ENCODE measurements at places on chromosomes 1 and 21.

- no peak for DNase-seq
These were observed 1.1 kb downstream of the NENF start for GRCh38 chr1:212433577-212434462.

- DNase-seq: no peak
These were observed 53.0 kb downstream of the DISP3 start for GRCh38 chr1:11531943-11532342.

- DNase-seq: no peak
These were observed 61.4 kb downstream of the CLIC6 start for GRCh38 chr21:34730194-34730593.

- no peak for DNase-seq
These were observed 102.4 kb upstream of the ETV3 start for GRCh38 chr1:157240495-157241184.

DNA sequence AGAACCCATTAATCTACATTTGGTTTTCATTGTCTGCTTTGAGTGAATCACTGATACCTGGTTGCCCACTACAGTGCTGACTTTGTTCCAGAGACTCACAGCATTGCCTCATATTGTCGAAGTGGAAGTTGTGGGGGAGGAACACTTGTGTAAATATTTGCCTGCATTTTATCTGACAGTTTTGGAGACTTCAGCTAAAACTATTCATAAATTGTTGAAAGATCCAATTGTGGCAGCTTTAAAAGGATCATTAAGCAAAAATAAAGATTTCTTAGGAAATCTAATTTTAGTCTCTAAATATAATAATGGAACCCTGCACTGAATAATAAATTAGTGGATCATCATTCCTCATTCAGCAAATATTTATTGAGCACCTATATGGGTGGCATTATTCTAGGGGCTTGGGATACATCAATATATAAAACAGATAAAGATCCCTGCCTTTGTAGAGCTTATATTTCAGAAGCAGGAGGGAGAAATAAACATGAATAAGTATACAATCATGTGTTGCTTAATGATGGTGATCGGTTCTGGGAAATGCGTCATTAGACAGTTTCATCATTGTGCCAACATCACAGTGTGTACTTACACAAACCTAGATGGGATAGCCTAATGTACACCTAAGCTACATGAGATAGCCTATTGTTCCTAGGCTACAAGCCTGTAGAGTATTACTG is 73.5 kb downstream of the OSBPL9 start:
- DNase-seq: no peak

DNA sequence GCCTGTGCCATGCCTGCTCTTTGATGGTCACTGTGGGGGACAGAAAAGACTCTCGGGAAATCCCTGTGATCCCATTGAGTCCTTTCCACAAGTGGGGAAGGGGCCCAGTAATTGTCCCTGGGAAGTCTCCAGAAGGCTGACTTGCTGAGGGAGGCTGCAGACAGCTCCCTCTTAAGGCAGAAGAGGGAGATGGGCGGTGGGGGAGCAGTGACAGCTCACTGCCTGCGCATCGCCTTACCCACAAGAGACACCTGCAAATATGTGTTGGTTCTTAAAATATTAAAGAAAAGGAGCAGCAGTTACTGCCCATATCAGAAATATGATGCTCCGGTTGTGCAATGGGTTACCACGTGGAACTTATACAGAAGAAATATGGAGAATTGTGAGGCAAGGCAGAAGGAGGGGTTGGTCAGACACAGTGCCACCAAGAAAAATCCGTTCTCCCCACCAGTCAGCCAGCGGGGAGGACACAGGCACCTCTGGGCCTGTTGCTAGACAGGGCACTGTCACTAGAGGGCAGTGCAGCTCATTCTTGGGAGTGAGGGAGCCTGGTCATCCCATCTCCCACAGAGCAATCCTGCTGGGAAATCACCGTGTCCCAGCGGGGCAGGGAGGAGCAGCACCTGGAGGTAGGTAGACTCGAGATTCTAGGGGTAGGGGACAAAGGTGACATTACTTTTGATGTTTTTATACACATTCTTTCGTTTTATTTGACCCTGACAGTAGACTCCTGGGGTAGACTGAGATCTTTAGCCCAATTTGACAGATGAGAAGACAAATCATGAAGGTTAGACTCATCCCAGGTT is 6.9 kb upstream of the CAMK1G start:
- DNase-seq: peak; percentile 8

DNA sequence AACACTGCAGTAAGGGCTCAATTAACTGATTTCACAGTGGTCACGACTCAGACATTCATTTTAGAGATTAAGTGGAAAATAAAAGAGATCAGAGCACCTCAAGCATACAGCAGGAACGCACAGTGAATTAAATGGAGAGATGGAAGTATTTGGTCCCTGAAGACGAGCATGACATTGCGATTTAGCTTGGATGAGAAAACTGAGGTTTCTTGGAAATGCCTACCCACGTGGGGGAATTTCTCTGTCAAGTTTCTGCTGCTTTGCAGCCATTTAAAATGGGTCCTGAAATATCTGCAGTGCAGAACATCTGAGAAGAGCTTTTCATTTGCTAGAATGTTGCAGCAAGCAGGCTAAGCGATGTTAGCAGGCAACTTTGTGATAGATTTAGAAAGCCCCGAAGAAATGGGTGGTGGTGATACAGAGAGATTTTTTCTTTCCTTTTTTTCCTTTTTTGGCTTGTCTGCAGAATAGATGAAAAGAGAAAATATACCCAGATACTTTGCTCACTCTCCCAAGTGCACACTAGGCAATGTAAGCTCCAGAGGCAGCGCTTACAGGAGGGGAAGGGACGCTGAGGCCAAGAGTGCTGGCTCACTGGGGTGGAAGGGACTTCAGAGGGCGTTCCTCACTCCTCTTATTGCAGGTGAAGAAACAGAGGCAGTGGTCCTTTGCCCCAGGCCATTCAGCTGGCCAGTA is 258.0 kb downstream of the KCNJ6 start:
- peak; percentile 11 for DNase-seq

DNA sequence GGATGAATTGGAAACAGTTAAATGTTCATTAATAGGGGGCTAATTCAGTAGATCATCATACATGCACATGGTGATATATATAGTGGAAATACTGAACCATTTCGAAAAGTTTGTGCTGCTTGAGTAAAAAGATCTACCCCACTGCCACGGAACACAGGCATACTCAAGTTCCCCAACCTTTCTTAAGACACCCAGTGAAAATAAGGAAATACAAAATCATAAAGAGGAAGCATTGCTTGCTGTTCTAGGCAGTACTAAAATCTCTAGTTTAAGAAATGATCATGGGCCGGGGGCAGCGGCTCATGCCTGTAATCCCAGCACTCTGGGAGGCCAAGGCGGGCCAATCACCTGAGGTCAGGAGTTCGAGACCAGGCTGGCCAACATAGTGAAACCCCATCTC is 37.6 kb upstream of the KIRREL1 start:
- DNase-seq: no peak

DNA sequence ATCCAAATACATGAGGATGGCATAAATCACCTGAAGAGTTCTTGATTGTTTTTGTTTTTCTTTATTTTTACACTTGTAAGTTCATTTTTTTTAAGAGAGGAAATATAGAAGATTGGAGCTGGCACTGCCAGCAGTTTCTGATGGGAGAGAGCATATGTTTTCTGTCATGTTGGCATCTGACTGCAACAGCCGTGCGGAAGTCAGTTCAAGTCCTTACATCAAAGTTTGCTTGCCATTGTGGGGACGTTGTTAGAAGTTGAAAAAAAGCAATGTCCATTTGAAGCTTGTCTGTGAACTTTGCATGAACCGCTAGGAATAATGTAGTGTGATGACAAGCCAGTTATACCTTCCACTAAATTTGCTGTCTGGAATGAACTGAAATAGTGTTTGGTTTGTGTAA is 126.5 kb upstream of the USH2A start:
- DNase-seq: no peak

- no peak for DNase-seq
These were observed 189.9 kb downstream of the APP start for GRCh38 chr21:25980710-25981109.

DNA sequence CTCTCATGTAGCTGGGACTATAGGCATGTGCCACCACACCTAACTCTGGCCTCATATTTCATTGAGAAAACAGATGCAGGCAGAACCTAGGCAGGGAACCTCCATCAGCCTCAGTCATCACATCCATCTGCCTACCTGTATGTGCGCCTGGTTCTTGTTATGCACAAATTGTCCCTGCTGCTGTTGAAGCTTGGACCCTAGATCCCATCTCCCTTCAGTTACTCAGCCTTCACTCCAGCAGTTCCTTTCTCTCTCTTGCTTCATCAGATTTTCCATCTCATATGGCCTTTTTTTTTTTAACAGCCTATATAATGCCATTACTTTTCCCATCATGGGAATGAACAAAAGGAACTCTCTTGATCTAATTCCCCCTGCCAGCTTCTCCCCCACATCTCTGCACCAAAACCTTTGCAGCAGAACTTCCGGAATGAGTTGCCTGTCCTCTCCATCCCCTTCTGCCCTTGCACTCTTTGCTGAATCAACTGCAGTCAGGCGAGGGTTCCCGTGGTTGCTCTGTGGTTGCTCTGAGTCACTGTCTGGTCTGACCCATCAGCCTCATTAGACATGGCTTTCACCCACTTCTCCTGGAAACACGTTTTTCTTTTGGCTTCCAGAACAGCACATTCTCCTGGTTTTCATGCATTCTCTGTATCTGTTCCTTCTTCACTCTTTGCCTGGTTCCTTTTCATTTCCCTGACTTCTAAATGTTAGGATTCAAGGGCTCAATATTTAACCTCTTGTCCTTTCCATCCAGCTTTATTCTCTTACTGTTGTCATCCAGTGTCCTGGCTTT is 41.5 kb downstream of the UBE4B start:
- peak; percentile 96 for DNase-seq

GRCh38 chr21:26759731-26760130 is 85.5 kb downstream of the ADAMTS1 start:
- no peak for DNase-seq

- no peak for DNase-seq
These were observed 52.6 kb upstream of the PTGFRN start for GRCh38 chr1:116857092-116857491.

GRCh38 chr1:9256332-9256731 is 21.8 kb downstream of the H6PD start:
- no peak for DNase-seq

DNA sequence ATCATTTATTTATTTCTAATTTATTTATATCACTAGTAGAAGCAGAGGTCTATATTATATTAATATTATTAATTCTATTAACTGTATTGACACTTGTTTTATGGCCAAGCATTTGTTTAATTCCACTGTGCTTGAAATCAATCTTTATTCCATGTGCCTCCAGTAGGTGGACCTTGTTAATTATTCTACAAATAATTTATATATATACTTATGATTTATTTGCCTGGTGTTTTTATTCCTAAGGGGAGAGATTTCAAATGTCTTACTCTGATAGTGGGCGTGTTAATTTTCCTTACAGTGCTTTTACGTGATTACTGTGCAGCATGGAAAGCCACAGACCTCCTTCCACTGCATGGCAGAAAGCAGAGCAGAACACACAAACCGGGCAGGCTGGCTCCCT is 17.5 kb upstream of the OR6N2 start:
- no peak for DNase-seq

- no peak for DNase-seq
These were observed 44.1 kb upstream of the ATP2B4 start for GRCh38 chr1:203582568-203582967.

DNA sequence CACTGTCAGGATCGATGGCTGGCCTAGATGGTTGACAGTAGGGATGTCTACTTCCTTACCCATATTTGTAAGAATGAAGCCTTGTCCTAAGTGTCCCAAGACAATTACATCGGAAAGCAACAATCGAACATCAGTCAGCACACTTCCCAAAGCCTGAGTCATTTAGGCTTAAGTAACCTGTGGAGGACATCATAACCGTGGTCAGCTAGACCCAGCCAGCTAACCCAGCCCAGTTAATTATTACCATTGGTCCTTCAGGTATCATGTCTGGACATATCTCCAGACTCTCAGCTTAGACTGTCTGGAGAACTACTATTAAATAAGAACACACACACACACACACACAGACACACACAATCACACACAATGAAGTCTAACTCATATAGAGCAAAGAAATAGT is 264.7 kb downstream of the TRABD2B start:
- DNase-seq: no peak

DNA sequence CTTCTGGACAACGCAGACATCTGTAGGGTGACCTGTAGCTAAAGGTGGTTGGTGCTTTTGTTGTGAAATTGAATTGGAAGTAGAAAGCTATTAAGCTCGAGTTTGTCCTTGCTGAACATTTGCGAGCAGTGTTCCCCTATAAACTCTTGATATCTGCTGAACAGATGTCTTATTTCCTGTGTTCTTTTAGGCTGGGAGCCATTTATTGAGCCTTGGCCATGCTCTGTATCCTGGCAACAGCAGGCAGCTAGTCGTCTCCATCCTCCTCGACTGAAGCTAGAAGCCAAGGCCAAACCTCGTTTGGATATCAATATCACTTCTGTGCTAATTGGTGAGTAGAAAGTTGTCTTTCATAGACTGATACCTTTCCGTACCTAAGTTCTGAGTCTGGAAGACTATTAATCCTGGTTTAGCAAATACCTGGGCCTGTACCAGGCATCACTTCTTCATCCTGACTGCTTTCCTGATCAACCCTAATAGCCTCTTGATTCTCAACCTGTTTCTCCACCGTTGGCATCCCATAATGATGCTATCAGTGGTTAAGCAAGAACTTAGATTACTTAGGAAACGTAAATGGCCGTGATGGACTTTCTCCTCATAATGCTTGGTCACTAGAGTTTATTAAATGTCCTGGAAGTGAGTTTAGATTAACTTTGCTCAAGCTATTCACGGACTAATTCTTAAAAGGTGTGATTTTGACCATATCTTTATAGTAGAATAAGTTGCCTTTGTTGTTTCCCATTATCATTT is 103.4 kb downstream of the VPS13D start:
- DNase-seq: no peak

- no peak for DNase-seq
These were observed 37.6 kb downstream of the PIK3CD start for GRCh38 chr1:9689011-9689706.

- DNase-seq: no peak
These were observed 135.9 kb downstream of the FGGY start for GRCh38 chr1:59432531-59433439.

GRCh38 chr21:46221664-46222435 is 6.7 kb downstream of the LSS start:
- no peak for DNase-seq

GRCh38 chr1:222140206-222140605 is 398.3 kb upstream of the DUSP10 start:
- DNase-seq: no peak

GRCh38 chr1:241118049-241118448 is 239.0 kb downstream of the RGS7 start:
- no peak for DNase-seq

DNA sequence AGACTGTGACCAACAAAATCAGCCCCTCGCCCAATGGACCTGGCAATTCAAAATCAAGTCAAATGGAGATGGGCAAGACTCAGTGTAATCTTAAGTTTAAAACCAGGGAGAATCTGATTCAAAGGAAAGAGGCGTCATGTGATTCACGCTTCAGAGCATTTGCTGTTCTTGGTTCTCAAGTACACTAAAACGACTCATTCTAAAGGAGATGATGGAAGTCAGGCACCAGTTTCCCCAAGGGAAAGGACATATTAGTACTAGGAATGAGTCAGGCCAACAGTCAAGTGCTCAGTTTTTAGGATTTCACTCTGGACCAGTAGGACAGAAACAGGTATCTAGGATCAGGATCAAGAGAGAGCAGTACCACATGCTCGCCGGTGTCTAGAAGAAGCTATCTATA is 429.6 kb downstream of the PLPP3 start:
- DNase-seq: no peak

- no peak for DNase-seq
These were observed 534.5 kb downstream of the OMA1 start for GRCh38 chr1:58011978-58012377.

- DNase-seq: no peak
These were observed 2.4 kb downstream of the PTPN14 start for GRCh38 chr1:214548988-214549387.
